ENCODE measurements at places on chromosomes 4 and X.

- no peak for DNase-seq
Measured at GRCh38 chrX:119190831-119191230, 45.3 kb upstream of the PGRMC1 start.

DNA sequence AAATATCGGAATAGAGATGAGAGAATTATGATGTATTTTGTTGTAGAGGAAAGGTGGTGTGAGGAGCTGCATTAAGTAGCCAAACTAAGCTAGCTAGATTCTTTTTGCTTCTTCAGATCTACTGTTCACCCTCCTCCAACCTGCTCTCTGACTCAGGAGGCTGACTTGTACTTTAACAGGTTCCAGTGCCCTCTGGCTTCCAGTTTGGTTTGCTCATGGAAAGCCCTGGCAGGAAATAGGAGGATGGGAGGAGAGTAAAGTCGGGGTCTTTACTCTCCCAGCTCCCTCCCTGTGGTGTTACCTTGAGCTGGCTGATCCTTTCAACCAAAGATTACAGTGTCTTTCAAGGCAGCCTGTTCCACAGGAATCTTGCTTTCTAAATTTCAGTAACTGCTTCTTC is 277.0 kb upstream of the EDA2R start:
- no peak for DNase-seq

GRCh38 chr4:55396308-55397125 is 760 bp downstream of the TMEM165 start:
- peak; percentile 59 for DNase-seq

DNA sequence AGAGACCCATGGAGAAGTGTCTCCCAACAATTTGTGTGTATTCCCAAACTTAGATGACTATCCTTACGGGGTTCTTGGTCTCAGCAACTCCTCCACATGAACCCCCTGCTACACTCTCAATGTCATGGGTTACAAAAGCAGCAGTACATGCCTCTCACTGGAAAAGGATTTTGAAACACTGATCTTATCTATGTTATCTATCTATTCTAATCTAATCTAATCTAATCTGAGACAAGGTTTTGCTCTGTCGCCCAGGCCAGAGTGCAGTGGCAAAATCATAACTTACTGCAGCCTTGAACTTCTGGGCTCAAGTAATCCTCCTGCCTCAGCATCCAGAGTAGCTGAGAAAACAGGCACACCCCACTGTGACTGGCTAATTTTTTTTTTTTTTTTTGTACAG is 19.3 kb downstream of the TSPAN5 start:
- DNase-seq, result no peak

DNA sequence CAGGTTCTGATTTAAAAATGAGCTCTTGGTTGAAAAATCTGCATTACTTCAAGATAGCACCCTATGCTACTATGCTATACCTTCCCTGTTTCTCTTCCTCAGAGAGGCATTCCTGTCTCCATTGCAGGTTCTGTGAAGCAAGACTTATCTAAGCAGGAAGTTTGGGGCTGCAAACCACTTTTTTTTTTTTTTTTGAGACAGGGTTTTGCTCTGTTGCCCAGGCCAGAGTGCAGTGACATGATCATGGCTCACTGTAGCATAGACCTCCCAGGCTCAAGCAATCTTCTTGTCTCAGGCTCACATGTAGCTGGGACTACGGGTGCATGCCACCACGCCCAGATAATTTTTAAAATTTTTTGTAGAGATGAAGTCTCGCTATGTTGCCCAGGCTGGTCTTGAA is 4.0 kb upstream of the CCNG2 start:
- DNase-seq, result no peak

- no peak for DNase-seq
Measured at GRCh38 chr4:18081708-18082107, 60.2 kb upstream of the LCORL start.

DNA sequence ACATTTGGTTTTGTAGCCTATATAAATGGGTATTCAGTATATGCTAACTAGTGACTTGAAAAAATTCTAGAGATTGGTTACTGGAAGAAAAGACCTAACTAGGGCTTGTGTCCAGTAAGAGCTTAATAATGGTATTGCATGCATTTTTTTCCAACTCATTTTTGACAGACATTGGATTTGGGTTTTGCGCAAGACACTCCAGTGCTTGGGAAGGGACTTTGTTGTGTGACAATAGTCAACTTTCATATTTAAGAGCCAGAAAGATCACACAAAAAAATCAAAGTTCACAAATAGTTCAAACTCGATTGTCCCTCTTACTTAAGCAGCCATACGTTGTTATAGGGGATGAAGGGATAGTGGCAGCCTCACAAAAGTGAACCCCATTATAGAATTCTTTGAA is 1.2 kb upstream of the HSD17B11 start:
- no peak for DNase-seq

DNA sequence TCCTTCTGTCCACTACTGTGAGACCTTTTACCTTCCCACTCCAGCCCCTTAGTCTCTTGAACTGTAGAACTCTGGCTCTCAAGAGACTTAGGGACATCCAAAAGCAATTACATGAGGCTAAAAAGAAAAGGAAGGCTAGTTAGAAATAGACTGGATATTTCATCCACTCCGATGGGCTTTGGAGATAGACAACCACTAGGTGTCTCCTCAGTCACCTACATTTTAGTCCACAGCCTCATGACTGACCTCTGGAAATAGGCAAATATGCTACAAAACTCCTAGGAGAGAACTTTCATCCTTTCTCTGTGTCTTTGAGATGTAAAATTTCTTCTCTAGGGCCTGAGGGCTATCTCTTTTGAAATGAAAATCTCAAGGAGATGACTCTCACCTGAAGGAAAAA is 45.1 kb upstream of the LAMP2 start:
- DNase-seq, result peak; percentile 64

- DNase-seq, result peak; percentile 18
Measured at GRCh38 chrX:35786271-35786670, 11.9 kb upstream of the MAGEB16 start.

GRCh38 chrX:132948648-132949260 is 9.7 kb downstream of the HS6ST2 start:
- peak; percentile 60 for DNase-seq

DNA sequence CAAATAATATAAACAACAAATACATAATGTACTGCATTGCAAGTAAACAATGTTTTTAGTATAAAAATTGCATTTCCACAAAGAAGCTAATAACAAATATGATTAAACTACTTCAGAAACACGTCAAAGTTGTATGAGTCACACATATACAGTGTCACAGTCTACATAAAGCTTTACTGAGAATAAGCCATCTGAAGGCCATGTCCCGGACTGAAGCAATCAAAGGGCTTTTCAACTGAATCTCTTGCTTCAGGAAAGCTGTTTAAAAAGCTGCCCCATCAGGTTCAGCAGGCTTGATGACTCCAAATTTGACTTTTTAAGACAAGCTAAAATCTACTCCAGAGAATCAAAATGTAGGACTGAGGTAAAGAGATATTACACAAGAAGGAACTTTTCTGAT is 1476.8 kb downstream of the ADGRL3 start:
- peak; percentile 57 for DNase-seq

GRCh38 chr4:100422894-100423293 is 94.9 kb downstream of the EMCN start:
- DNase-seq, result no peak

- peak; percentile 47 for DNase-seq
Measured at GRCh38 chrX:123570011-123570590, 162.8 kb downstream of the THOC2 start.

DNA sequence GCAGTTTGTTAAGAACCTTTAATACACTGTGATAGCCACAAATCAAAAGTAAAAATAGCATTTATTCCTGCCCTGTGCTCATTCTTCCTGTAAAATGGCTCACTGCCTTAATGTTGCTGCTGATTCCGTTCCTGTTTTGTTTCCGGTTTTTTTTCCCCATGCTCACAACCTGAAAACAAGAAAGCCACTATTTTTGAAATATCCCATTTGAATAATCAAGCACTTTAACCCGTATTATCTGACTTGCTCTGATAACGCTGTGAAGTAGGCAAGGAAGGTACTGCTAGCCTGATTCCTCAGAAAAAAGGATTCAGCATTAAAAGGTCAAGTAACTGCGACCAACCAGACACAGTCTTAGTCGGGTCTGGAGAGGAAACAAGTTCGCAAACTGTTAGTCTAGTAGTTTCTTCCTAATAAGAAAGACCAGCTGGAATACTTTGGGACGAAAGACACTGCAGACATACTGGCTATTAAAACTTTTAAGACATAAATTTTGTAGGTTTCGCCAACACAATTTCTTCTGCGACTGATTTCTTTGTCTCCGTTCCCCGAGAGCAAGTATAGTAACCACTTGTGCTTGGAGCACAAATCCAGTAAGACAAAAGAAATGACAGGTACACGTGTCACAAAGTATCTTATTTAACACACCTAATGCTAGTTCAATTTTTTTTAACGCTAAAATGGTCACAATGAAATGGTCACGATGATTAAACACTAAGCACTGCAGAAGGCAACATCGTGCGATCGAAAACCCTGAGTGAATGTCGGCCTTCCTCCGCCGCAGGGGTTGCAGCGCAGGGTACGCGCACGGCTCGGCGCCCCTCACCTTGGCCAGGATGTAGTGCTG is 802 bp downstream of the COX18 start:
- peak; percentile 43 for DNase-seq

DNA sequence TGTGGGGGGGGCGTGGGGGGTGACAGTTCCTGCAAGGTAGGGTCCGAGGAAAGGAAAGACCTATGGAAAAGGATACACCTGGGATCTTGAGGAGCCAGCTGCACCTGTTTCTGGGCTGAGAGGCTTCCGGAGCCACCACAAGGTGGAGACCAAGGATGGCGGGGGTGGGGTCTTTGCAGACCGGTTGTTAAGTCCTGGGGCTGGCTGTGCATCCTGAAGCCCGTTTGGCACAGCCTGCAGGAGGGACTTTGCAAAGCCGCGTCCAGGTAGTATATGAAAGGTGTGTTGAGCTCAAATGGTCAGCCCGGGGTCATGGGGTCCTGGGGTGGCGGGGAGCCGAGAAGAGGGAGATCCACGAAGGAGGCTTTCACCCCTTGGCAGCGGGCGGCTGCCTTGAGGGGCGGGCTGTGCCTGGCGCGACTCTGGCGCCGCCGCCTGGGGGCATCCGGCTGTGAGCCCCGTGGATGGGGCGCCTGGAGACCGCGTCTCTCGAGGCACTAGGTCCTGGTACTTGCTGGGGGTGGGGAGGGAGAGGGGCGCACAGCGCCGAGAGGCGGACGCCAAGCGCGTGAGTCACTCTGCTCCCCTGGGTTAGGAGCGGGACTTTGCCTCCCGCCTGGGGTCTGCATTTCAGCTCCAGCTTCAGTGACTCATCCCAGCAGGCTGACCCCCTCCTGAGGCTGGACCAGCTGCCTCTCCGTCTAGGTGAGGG is 58.2 kb upstream of the DYNLT3 start:
- DNase-seq, result no peak

- DNase-seq, result no peak
Measured at GRCh38 chr4:88409206-88409605, 30.6 kb downstream of the HERC6 start.

GRCh38 chr4:139642364-139642763 is 23.3 kb upstream of the MGST2 start:
- peak; percentile 22 for DNase-seq

- DNase-seq, result no peak
Measured at GRCh38 chr4:106048250-106048971, 153.1 kb downstream of the NPNT start.

DNA sequence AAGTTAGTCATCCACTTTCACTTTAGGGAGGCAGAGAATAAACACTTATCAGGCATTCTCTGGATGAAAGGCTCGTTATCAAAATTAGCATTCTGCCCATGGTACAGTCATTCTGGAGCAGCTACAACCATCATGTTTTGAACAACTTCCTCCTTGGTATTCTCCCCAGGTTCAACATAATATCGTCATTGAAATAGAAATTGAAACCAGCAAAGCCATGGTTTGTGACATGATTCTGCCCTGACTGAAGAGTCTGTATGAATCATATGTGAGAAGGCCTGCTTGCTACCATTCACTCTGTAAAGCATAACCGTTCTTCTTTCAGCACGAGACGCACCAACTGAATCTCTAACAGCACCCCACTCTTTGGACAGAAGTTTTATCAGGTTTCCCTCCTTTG is 127.5 kb upstream of the RADX start:
- DNase-seq, result no peak

DNA sequence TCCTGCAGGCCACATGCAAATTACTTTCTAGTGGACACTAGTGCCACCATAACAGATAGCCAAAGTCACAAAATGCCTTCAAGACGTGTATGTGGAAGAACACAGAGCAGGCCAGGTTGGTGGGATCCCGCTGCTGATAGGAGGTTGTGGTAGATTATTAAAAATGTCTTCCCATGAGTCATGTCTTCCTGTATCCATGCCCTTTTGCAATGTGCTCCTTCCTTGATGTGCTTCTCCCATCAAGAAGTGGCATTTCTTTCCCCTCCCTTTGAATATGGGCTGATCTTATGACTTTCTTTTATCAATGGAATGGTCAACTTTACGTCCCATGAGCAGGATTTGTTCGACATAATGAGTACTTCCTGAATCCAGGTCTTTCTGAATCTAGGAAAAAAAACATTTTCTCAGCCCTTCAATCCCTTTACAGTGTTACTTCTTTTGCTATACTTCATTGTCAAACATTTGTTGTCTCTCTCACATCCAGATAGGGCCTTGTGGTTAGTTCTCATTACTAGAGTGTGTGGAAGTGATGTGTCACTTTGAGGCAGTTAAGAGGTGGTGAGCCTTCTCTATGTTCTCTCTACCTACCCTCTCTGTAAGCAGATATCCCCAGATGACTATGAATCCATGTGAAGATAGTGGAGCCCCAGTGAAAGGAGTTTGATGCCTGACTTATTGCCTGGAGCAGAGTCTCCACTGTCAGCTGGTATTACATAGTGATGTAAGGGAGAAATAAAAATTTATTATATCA is 519.2 kb upstream of the DIPK2B start:
- DNase-seq, result no peak

DNA sequence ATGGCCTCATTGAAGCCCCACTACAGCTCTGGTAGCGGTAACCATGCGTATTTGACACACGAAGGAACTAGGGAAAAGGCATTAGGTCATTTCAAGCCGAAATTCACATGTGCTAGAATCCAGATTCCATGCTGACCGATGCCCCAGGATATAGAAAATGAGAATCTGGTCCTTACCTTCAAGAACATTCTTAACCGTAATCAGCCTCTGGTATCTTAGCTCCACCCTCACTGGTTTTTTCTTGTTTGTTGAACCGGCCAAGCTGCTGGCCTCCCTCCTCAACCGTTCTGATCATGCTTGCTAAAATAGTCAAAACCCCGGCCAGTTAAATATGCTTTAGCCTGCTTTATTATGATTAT is 876 bp downstream of the HPRT1 start:
- DNase-seq, result peak; percentile 16

- DNase-seq, result no peak
Measured at GRCh38 chr4:20832826-20833225, 132.6 kb downstream of the PACRGL start.

DNA sequence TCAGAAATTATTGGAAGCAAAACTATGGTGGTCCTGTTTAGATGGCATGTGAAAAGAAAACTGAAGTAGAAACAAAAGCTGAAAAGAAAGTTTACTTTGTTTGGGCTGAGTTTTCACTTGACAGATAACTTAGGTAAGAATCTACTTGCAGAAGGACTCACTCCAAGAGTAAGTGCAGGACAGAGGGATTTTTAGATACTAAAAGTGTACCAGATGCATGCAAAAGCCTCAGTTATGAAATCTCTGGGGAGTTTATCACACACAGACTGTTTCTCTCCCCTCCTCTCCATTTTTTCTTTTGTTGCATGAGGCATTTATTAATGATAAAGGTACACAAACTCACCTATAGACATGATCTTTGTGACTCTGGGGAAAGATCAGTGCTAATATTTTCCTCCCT is 127.5 kb upstream of the GIMD1 start:
- DNase-seq, result no peak

GRCh38 chr4:89486042-89486441 is 178.4 kb upstream of the GPRIN3 start:
- peak; percentile 39 for DNase-seq

Measured in PC-3 (cell line).